ENCODE measurements at places on chromosomes 11 and 22.

- DNase-seq: no peak
Measured at GRCh38 chr11:75899806-75900205, 84.8 kb downstream of the UVRAG start.

GRCh38 chr11:75173336-75173735 is 22.4 kb downstream of the SLCO2B1 start:
- no peak for DNase-seq

- no peak for DNase-seq
Measured at GRCh38 chr11:66467756-66468155, 1.1 kb downstream of the PELI3 start.

DNA sequence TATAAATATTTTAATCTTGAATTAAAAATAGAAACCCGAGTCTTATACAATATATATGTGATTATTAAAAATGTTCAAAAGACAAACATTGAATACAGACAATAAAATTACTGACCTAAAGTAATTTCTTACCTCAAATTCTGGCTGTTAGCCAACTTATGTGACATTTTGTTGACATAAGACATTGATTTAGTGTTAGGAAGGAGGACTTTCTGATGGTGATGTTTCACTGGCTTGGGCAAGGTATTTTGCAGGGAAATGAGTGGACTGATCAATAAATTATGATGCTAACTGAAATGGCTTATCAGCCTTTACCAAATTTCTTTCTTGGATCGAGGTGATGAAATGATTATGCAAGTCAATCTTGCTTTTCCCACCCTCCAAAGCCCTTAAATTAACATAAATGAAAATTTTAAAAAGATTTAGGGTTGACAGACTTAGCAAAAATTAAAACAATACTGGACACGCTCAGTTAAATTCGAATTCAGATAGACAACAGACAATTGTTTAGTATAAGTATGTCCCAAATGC is 33.2 kb upstream of the FZD4 start:
- no peak for DNase-seq

GRCh38 chr11:79481795-79482194 is 41.0 kb upstream of the TENM4 start:
- DNase-seq: no peak

DNA sequence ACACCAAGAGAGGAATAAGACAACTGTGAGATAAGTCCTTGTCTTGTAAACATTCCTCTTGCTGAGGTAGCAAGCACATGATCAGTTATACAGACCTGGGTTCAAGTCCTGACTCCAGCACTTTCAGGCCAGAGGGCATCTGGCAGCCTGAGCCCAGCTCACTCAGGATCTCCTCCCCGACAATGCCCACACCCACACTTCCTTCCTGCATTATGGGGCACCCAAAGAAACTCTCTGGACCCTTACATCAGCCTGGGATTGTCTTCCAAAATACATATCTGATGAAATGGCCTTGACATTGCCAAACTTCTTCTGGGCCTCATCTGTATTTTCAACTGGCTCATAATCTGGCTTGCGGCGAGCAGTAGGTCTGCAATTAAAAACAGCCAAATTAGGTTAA is 48.6 kb downstream of the ARFGAP3 start:
- no peak for DNase-seq

DNA sequence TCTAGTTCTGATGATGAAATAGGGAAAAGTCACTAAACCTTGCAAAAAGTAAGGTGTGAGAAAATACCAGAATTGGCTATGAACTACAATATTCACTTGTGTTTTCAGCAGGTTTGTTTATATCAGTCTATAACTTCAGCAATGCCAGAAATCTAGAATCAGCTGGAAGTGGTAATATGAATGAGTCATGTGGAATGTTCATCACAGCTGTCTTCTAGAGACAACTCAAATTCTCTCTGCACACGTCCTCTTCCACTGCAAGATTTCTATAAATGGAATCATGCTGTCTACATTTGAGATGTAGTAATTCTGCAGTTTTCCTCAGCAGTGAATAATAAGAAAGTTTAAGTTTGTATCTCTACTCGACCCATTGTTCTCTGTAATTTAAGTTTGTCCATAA is 89.9 kb downstream of the OR4A15 start:
- DNase-seq: no peak

DNA sequence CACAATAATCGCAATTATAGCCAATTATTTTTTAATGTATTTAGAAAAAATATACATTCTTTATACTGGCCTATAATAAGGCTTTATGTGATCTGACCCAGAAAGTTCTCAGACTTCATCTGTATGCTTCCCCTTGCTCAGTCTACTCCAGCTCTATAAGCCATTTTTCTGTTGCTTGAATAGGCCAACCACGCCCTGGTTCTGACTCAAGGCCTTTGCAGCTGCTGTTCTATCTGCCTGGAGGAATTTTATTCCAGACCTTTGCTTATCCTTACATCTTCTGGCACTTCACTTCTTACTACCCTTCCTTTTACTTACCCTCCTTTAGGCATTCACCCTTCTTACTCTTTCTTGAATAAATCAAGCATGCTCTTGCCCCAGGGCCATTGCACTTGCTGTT is 54.9 kb upstream of the PDE3B start:
- DNase-seq: no peak

All from T-helper 2 cell (primary cell).